ENCODE measurements at places on chromosomes 7 and 10. TPM values are rescaled to one million over a fixed set of nuclear protein-coding genes. Genes with fewer than 3 reads are reported as not detected.

Gene SLC29A3
- 1.6 TPM for total RNA-seq

Gene COL28A1
- total RNA-seq, result 0.83 TPM

Gene SFTPA1
- not detected for total RNA-seq

Gene PTN
- total RNA-seq, result 22.0 TPM

Gene TRIM73
- 0.25 TPM for total RNA-seq

- DNase-seq, result no peak
Measured at GRCh38 chr10:100342627-100342972, 4.4 kb upstream of the SCD start.

DNA sequence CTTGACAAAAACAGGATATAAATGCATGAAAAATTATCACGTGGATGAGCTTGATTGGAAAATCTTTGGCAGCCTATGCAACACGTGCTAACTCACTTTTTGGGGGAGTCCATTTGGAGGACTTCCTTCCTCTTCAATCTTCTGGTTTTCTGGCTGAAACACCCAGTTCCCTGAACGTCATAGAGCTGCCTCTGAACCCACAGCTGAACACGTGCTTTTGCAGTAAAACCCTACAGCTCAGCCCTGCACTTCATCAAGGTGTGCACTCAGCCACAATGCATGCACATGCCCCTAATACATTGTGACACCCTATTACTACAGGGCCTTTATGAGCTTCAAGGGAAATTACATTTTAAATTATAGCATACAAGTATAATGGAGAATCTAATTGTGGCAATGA is 808.7 kb upstream of the AUTS2 start:
- DNase-seq, result no peak

DNA sequence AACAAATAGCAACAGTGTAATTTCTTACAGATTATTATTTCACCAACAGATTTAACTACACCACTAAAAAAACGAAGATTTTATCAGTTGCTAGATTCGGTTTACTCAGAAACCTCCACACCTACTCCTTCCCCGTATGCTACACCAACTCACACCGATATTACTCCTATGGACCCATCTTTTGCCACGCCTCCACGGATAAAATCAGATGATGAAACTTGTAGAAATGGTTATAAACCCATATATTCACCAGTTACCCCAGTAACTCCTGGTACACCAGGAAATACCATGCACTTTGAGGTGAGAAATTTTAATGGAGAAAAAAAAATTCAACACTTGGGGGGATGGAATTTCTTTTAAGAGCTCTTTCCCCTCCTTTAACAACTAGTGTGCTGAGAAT is 92.5 kb downstream of the KMT2E start:
- DNase-seq, result no peak

GRCh38 chr7:30474893-30475292 is 3.7 kb downstream of the NOD1 start:
- DNase-seq, result no peak

DNA sequence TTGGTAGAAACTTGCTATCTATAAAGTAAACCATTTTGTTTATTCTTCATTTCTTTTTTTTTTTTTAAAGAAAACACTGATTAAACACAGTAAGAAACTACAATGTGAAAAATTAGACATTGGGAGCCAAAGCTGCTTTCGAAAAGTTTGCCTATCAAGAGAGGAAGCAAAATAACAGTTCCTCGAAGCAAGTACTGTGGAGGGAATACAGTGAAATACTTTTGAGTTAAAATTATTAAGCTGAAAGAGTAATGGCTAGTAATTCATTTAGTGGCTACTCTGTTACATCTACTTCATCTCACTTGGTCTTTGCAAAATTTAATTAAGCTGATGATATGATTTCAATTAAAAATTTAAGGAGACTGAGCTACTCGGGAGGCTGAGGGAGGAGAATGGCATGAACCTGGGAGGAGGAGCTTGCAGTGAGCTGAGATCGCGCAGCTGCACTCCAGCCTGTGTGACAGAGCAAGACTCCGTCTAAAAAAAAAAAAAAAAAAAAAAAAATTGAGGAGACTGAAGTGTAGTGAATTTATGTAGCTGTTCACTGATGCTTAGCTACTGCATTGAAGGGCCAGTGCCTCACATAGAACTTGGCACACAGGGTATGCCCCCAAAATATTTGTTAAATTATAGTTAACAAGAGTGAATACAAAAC is 982.1 kb upstream of the MBL2 start:
- DNase-seq, result no peak

GRCh38 chr7:77525231-77525630 is 11.9 kb upstream of the PTPN12 start:
- DNase-seq, result no peak

All from heart left ventricle (tissue), 16 donors.